Retina (tissue), 1 donor: ENCODE measurements at places on chromosomes 12 and 14.

- DNase-seq: no peak
Measured at GRCh38 chr14:99703381-99703780, 19.3 kb downstream of the CYP46A1 start.

DNA sequence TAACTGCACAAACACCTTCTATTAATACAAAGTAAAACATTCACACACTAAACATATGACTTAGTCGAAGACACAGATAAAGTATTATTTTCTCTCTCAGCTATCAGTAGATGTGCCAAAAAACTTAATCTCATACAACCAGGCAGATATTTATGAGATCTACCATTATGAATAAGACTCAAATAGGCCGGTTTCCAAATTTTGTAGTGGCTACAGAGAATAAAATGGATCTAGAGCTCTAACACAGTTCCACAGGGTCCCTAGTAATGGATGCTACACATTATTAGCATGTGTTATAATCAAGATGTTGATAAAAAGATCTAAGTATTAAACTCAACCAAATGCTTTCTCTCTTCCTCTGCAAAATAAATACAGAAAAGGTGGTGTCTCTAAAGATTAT lies 10.4 kb downstream of the SAV1 start:
- no peak for DNase-seq

DNA sequence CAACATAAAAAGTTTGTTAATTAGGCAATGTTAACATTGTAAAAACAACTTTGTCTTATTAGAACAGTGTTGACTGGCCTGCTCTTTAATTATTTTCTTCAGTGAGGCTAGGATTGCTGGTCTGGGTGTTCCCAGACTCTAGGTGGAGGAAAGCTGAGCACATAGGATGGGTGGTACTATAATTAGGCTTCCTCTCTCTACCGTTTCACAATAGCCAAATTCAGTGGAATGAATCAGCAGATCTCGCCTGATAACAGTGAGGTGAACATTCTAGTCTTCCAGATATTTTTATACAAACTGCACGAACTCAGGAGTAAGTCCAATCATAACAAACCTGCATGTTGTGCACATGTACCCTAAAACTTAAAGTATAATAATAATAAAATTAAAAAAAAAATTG lies 11.9 kb downstream of the PTGDR start:
- DNase-seq: no peak

GRCh38 chr12:11553871-11554533 lies 95.5 kb upstream of the ETV6 start:
- peak; percentile 53 for DNase-seq

DNA sequence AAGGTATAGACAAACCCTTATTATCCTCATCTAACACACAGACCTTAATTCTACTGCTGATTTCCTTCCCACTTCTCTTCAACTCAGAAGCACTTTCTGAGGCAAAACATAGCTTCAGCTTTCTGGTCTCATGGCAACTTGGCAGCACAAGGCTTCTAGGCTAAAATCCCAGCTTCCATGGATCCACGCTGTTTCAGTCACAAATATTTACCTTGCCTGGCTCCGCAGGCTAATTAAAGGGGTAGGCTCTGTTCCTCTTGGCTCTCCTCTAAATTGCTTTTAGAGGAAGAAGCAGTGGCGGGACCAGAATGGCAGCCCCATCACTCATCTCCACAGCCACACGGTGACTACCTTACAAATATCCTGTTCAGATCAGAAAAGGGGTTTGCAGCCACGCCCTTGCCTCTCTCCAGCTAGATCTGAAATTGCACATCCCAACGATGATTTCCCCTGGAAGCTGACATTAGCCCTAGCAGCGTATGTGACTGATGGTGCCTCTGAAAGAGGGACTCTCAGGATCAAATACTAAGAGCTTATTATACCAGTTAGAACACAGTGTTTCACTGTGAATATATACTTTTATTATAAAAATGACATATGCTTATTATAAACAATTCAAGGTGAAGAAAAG lies 221.5 kb upstream of the NUDT4 start:
- DNase-seq: no peak

DNA sequence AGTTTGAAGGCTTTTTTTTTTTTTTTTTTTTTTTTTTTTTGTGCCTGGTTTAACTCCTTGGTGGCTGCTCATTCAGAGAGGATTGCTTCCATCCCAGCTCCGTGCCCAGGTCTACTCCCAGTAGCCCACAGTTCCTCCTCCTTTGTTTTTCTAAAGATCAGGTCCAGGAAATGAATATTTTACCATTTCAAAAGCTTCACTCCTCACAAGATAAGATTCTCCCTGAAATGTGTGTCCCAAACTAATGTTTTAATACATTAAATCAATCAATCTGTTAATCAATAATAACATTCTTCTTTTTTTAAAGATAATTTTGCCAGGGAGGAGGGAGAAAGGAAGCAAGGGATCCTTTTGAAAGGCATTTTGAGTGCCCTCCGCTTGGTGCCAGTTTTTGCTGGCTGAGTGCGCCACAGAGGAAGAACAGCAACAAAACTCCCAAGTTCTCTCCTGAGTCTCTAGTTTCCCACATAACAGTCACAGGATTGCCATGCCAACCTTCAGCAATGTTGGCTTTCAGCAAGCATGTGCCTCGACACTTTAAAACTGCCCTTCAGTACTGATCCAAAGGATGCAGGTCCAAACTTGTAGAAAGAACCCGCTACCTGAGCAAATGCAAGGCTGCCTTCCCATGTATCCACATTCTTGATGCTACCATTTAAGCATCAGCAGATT lies 99.2 kb downstream of the RMST start:
- DNase-seq: no peak

DNA sequence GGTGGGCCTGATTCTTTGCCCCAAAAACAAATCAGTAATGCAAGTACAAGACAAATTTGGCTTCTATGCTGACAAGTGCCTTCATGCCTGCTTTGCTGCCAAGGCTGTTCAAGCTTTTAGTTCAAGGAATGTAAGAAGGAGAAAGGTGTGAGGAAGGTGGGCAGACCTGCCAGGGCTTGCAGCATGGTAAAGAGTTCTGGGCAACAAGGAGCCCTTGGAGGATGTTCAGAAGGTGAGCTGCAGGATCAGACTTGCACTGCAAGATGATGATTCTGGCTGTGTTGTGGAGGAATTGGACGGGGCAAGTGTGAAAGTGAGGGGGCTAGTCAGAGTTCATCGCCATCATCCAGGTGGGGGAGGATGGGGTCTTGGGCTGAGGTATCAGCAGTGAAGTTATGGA lies 167.9 kb downstream of the NUAK1 start:
- no peak for DNase-seq

- DNase-seq: peak; percentile 97
Measured at GRCh38 chr12:44876544-44877410, 662 bp upstream of the NELL2 start.

DNA sequence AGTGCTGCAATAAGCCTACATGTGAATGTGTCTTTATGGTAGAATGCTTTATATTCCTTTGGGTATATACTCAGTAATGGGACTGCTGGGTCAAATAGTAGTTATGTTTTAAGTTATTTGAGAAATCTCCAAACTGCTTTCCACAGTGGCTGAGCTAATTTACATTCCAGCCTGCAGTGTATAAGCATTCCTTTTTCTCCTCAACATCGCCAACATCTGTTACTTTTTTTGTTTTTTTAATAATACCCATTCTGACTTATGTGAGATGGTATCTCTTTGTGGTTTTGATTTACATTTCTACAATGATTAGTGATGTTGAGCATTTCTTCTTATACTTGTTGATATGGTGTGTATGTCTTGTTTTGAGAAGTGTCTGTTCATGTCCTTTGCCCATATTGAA lies 1186.2 kb downstream of the BCL11B start:
- DNase-seq: no peak

DNA sequence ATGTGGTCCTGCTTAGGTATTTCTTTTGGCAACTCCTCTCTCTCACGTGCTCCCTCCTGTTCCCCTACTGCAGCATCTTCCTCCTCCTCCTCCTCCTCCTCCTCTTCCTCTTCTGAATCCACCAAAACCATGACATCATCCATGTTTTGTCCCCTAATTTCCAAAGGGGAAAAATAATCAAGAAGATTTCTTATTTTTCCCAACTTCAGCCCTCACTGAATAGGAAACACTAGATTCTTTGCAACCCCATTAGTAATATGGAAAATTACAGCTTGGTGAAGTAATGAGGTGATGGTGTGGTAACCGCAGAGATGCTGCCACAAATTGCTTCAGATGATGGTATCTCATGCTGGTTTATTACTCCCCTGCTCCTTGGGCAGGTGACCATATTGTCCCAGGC lies 7.5 kb upstream of the WSB2 start:
- DNase-seq: no peak

- no peak for DNase-seq
Measured at GRCh38 chr12:27299102-27299501, 33.5 kb upstream of the BMAL2 start.

GRCh38 chr14:26917086-26917485 lies 319.3 kb upstream of the NOVA1 start:
- no peak for DNase-seq

DNA sequence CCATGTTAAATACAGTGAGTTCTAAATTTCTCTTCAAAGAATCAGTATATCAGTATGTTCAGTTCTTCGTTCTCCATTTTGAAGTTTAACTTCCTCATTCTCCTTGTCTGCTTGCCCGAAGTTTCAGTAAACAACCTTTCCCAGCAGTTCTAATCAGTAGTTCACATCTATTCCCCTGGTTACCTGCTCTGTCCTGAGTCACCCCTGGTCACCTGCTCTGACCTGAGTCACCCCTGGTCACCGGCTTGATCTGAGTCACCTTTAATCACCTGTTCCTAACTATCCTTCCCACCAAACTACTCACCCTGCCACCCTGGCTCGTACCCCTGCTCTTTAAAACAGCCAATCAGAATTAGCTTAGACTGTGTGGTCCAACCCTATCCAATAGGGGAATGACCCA lies 9.4 kb upstream of the OR10G3 start:
- no peak for DNase-seq

GRCh38 chr14:73240816-73241480 lies 3.6 kb downstream of the PAPLN start:
- no peak for DNase-seq

DNA sequence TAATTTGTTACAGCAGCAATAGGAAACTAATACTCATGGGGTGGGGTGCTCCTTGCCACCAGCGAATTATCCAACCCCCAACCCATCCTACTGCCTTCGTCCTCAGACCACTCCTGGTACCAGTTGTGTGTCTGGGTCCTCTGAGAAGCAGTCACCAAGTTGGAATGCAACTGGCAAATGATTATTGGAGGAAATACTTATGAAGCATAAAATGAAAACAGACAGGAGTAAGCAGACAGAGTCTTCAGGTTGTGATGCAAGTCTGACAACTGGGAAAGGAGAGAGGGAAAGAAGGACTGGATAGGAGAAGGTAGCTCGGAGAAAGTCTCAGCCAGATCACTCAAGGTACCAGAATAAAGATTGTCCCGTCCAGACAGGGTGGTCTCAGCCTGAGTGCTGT lies 181.1 kb upstream of the ARID2 start:
- DNase-seq: no peak

DNA sequence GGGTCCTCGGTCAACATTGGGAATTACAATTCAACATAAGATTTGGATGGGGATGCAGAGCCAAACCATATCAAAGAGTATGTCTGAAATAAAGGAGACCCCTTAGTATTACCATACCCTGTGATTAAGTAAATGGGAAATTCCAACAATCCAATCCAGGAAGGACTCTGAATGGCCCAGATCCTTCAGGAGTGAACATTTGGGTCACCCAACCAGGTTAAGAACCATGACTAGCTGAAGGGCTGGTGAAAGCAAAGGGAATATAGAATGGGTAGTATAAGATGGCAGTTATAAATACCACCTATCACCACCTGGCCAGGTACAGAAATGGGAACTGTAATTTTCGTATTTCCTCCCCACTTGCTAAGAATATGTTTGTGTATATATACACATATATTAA lies 114.4 kb upstream of the CCDC196 start:
- no peak for DNase-seq

- no peak for DNase-seq
Measured at GRCh38 chr12:14264778-14265177, 100.7 kb upstream of the ATF7IP start.

DNA sequence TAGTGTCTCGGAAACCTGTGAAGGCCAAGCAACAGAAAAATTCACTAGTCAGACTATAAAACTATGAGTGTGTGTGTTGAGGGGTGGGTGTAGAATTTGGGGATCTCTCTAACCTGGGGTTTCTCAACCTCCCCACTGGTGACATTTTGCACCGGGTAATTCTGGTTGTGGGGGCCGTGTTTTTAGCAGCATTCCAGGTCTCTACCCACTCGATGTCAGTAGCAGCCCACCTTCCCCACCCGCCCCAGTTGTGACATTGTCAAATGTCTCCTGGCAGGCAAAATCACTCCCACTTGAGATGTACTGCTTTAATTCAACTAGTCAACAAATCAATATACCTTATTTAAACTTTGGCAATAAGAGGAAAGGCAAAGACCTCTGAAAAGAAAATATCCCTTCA lies 4.1 kb downstream of the GCN1 start:
- no peak for DNase-seq

- no peak for DNase-seq
Measured at GRCh38 chr12:60205500-60205899, 609.7 kb downstream of the SLC16A7 start.

GRCh38 chr12:92136026-92136730 lies 9.5 kb downstream of the BTG1 start:
- no peak for DNase-seq

DNA sequence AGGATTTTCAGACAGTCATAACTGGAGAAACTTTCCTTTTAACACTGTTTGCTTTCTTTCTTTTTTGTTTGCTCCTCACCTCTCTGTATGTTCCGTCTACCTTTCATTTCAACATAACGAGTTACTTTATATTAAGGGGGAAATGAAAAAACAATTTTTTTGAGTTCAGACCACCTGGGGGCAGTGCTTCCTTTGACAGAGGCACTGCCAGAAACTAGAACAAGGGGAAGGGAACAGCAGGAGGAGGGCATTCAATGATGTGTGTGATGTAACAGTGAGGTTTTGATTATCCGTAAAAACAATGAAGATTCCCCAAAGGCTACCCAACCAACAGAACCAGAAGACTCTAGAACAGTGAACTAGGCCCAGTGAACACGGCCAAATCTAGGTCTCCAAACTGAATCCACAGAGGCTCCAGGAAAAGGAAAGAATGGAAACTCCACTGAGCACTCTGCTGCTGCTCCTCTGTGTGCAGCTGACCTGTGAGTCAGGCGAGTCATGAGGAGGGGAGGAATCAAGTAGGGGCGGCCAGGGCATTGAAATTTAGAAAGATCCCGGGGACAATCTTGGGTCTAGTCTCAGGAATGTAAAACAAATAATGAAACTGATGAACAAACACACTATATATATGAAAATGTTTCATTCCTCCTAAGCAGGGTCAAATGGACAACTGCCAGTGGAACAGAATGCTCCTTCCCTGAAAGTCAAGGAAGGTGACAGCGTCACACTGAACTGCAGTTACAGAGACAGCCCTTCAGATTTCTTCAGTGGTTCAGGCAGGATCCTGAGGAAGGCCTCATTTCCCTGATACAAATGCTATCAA lies 323.5 kb downstream of the DAD1 start:
- DNase-seq: peak; percentile 9

- DNase-seq: no peak
Measured at GRCh38 chr14:99137001-99137700, 134.8 kb downstream of the BCL11B start.
